ENCODE measurements at places on chromosomes 2 and 18. TPM values are rescaled to one million over a fixed set of nuclear protein-coding genes. Genes with fewer than 3 reads are reported as not detected.

ATIC gene
- total RNA-seq = 62.1 TPM

MOCOS gene
- 1.9 TPM for total RNA-seq

KIF5C gene
- 146 TPM for total RNA-seq

CDH7 gene
- total RNA-seq = 3.2 TPM
